ENCODE measurements at places on chromosomes 7 and 10. TPM values are rescaled to one million over a fixed set of nuclear protein-coding genes. Genes with fewer than 3 reads are reported as not detected.
A peak's percentile ranks its signal among the peaks of the same experiment; 100 is the strongest.

GRCh38 chr10:33743429-33743857 lies 409.0 kb upstream of the NRP1 start:
- DNase-seq: no peak

DNA sequence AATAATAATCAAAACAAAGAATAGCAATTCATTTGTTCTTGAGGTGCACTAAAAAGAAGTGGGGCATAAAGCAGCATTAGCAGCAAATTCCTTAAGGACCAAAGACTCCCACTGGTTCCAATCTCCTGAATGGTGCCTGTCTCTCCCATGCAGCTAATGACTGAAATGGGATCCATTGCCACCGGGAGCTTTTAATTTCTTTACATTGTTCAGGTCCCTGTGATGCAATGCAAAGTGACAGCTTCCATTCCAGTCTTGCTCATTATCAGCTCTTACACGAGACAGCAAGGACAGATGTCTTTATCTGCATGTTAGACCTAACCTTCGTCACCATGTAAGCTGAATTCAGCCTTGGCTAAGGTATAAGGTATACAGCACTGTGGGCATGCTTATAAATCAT lies 148.1 kb downstream of the POU6F2 start:
- DNase-seq: no peak

- DNase-seq: no peak
Measured at GRCh38 chr7:19932549-19933249, 159.3 kb upstream of the TMEM196 start.

DNA sequence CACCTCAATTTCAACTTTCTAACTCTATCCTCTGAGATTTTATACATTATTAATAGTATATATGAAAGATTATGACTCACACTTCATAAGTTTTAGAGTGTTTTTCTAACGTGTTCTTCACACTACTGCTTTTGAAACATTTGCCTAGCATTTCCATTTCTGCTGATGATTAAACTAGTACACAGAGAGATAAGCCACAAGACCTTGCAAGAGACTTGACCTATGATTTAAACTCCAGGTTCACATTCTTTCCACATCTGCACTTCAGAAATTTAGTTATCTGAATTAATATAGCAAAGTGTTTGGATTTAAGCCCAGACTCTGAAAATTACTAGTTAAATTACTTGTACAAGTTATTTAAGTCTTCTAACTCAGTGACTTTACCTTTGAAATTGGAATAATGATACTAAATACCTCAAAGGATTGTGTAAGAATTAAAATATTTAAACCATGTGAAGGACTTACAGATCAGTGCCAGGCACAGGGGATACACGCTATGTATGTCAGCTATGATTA lies 66.6 kb downstream of the PCLO start:
- DNase-seq: no peak

GRCh38 chr10:102434394-102435132 lies 2.2 kb upstream of the CUEDC2 start:
- DNase-seq: no peak

- no peak for DNase-seq
Measured at GRCh38 chr7:150738591-150739001, 1.4 kb downstream of the GIMAP5 start.

DNA sequence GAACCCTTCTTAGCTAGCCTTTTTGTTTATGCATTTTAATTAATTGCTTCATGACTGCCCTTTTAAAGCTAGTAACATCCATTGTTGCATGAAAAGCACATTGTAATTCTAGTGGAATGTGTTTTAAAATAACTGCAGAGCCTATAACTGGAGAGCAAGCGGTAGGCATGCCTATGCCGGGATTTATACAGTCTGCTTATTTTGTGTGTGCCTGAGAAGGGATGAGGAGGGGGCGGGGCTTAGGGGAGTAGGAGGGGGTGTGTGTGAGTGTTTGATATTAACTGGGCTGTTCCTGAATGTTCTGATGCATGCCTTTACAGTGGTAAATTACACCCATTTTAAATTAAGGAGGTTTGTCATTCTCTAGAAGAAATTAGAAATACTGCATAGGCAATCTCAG lies 208.1 kb downstream of the TCF7L2 start:
- no peak for DNase-seq

DNA sequence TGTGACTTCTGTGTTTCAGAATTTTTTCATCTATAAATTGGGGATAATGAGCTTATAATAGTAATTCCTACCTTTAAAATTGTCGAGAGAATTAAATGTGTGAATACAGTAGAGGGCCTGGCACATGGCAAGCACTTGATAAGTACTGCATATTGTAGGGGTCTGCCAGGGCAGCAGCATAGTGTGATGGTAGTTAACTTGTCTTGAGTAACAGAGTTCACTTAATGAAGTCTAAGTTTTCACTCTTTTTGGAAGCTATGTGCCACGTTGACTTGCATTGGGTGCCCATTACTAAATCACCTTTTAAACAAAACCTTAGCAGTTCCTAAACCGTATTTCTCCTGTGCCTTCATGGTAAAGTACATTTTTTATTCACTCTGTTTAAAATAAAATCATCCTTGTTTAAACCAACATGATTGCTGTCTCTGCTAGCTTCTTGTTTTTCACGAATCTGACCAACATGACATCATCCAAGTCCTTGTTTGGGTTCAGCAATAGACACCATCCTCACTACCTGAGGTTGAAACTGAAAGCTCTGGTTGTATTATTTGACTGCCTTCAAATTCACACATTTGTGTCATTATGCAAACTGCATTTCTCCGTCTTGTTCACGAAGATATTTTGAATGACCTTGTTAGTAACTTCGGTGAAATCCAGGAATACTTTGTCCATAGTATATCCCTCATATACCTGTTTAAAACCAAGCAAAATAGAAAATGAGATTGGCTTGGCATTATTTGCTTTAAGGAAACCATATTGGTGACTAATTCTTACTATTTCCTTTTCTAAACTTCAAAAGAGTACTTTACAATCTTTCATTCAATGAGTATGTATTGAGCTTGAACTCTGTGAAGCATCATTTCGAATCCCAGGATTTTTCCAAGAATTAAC lies 340.2 kb downstream of the SUGCT start:
- no peak for DNase-seq

- no peak for DNase-seq
Measured at GRCh38 chr7:132118641-132119040, 457.6 kb downstream of the PLXNA4 start.

DNA sequence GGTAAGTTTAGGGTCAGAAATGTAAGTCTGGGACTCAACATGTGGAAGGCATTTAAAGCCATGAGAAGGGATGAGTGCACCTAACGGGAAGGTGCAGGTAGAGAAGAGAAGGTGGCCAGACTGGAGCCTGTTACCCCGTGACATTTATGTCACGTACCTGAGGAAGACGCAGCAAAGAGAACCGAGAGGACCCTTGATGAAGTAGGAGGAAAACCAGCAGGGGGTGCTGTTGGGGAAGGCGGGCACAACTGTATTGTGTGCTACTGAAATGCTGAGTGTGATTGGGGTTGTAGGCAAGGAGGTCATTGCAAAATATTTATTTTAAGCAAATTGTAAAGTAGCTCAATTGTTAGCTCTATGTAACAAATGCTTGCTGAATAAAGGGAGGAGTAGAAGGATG lies 338.2 kb upstream of the PRKCQ start:
- peak; percentile 79 for DNase-seq

DNA sequence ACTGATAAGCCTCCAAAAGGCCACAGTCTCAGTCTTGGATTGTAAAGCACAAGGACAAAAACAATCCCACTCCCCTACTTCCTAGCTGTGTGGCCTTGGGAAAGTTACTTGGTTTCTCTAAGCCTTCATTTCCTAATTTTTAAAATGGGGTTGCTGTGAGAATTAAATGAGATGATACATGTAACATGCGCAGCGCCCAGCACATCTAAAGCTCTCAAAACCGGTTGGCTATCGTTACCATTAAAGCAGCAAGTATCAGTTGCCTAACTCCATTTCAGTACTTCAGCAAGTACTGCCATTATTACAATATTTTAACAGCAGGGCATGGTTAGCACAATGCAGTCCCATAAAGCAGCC lies 1.9 kb downstream of the NRCAM start:
- no peak for DNase-seq

DNA sequence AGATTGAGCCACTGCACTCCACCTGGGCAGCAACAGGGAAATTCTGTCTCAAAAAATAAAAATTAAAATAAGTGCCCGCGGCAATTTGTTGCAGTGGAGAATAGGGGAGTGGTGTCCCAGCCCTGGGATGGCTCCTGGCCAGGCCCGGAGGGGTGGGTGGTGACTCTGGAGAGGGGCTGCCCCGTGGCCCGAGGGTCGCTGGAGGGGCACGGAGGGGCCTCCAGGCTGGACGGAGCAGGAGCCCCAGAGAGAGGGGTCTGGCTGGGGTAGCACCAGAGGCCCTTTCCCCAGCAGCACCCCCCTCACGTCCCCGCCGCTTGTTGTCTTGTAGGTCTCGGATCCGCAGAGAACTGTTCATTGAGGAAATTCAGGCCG lies 38.6 kb upstream of the SH2B2 start:
- no peak for DNase-seq

GRCh38 chr7:138285129-138285528 lies 174.9 kb upstream of the TRIM24 start:
- no peak for DNase-seq

- DNase-seq: no peak
Measured at GRCh38 chr7:2197436-2198155, 35.1 kb downstream of the MAD1L1 start.

DNA sequence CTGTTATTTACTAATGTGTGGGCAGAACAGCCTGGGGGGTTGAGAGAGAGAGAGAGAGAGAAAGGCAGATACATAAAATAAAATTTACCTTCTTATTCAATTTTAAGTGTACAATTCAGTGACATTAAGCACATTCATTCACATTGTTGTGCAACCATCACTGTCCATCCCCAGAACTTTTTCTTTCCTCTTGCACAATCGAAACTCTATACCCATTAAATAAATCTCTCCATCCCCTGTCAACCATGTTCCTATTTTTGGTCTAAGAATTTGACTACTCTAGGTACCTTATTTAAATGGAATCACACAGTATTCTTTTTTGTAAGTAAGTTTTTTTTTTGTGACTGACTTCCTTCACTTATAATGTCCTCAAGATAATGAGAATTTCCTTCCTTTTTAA lies 181.6 kb downstream of the SND1 start:
- no peak for DNase-seq

- DNase-seq: no peak
Measured at GRCh38 chr10:97404044-97404443, 2.9 kb upstream of the RRP12 start.

DNA sequence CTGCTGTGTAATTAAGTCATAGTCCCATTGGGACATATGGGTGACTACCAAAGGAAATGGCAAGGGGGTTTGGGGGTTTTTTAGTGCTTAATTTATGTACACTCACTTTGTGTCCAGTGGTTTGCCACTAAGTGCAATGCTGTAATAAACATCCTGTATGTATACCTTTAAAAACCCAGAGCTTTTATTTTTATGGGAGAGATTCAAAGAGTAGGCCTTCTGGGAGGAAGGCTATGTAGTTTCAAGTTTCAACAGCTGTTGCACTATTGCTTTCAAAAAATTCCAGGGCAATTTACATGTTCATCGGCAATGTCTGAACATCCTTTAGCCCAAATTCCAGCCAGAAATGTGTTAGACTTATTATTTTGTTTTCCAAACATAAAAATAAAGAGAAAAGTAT lies 744.7 kb downstream of the XPNPEP1 start:
- DNase-seq: no peak

GRCh38 chr10:67127441-67127840 lies 201.6 kb downstream of the LRRTM3 start:
- DNase-seq: no peak

GRCh38 chr10:60940446-60940845 lies 3.5 kb downstream of the RHOBTB1 start:
- no peak for DNase-seq

GRCh38 chr10:76353237-76353851 lies 921.9 kb downstream of the LRMDA start:
- no peak for DNase-seq

- DNase-seq: no peak
Measured at GRCh38 chr10:109067031-109067430, 856.3 kb downstream of the XPNPEP1 start.

- DNase-seq: no peak
Measured at GRCh38 chr10:72066318-72067284, 21.8 kb downstream of the SPOCK2 start.

DNA sequence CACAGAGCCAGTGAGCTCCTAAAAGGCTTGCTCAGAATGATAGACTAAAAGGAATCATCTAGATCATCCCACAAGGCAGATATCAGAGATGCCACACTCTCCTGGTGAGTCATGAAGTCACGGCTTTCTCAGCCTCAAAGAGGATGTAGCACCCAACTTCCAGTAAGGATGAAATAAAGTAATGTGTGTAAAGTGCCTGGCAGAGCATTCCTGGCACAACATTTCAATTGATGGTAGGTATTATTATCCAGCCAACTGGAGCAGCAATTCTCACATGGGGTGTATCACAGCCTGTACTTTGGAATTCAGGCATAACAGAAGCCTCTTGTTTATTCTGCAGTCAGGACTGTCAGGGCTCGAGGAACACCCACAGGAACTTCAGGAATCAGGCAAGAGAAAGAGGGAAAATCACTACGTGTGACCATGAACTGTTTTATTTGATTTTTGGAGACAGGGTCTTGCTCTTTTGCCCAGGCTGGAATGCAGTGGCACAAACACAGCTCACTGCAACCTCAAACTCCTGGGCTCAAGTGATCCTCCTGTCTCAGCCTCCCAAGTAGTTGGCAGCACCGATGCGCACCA lies 5.3 kb upstream of the NAT16 start:
- no peak for DNase-seq

DNA sequence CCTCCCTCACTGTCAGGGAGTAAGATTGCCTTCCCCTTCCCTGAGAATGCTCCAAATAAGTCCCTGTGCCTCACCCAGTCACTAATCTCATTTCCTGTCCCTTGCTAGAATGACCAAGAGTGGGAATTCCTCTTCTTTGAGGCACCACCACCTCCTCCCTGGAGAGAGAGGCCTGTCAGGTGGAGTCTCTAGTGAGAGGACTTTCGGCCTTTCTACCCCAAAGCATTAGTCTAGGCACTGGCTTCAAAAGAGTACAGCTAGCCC lies 145.0 kb downstream of the PTPN20 start:
- no peak for DNase-seq

- no peak for DNase-seq
Measured at GRCh38 chr7:92778972-92779371, 57.4 kb downstream of the CDK6 start.

DNA sequence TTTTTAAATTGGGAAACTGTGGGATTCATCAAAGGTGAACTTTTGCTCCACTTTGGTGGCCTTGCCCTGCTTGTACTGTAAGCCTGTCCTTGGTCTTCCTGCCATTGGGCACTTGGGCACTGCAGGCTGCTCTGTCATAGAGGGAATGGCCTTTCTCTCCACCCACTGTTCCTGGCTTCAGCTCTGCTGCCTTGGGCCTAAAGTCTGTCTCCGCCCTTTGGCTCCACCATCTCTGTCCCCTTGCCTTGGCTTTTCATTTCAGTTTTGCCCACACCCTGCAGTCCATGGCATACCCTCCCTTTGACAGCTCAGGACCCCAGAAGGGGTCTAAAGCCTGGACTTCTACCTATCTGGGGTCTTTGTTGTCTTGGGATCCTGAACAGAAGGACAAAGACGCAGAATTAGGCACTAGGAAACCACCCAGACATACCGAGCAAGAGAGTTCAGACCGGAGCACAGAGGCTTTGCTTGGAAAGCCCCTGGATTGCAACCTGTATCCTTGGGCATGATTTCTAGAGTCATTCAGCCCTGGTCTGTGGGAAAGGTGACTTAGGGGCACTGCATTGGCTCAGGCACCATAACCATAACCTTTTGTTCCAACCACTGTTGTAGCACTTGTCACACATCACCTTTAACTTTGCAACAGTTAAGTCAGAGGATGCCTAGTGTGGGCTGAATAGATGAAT lies 5.2 kb upstream of the ARHGAP22 start:
- DNase-seq: no peak

The AP1S1 gene
- total RNA-seq: 37.9 TPM

The CACNA2D1 gene
- not detected for total RNA-seq

The RALA gene
- 34.2 TPM for total RNA-seq

The PNLIPRP2 gene
- total RNA-seq: not detected

The NKX1-2 gene
- total RNA-seq: not detected
